Activated naive CD8-positive, alpha-beta T cell treated with anti-CD3 and anti-CD28 coated beads, Interleukin-2, amount 50 U/mL, for 16 hours (primary cell): ENCODE measurements at places on chromosomes 7 and 10.

DNA sequence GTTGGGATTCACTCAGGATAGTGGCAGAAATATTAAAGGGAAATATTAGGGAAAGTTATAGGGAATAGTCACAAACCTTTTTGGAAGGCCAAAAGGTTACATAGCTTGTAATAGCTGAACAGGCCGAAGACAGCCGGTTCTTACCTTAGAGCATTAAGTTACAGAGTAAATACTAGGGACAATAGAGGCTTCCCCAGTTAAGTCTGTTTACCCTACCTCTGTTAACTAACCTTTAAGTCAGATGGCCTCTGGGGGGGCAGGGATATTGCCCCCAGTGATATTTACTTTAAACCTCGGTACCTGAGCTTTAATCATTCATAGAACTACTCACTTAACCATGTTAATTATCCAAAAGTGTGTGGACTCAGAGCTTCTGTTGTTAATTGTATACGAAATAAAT is 7.4 kb downstream of the POLR1F start:
- DNase-seq = no peak

DNA sequence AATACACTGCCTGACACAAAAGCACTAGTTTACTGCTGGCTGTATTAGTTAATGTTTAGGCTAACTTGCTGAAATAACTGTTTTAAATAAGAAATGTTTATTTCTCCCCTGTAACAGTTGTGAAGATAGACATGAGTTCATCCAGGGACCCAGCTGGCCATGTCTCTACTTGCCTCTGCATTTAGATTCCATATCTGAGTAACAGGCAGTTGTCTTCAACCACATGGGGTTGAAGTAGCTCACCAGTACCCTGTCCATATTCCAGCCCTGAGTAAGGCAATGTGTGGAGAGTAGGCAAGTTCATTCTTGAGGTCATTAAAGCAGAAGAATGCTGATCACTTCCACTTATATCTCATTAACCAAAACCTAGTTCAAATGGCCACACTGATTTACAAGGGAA is 31.1 kb upstream of the RSBN1L start:
- no peak for DNase-seq

GRCh38 chr10:8069108-8069507 is 14.6 kb downstream of the GATA3 start:
- no peak for DNase-seq

DNA sequence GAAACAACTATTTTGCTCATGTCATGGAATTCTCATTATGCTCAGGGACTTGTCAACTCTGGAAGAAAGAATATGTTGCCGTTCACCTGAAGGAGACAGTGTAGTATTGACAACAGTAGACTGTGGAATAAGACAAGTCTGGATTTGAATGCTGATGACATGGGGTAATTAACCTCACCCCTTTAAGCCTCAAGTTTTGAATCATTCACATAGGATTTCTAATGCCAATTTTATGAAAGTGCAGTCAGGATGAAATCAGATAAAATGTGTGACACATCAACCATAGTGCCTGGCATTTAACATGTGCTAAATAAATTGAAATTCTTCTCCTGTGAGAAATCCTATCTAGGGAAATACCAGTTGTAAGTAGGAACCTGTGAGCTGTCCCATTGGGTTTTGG is 305.8 kb downstream of the KIF20B start:
- DNase-seq = no peak

GRCh38 chr7:28609608-28610007 is 197.3 kb downstream of the CREB5 start:
- no peak for DNase-seq

DNA sequence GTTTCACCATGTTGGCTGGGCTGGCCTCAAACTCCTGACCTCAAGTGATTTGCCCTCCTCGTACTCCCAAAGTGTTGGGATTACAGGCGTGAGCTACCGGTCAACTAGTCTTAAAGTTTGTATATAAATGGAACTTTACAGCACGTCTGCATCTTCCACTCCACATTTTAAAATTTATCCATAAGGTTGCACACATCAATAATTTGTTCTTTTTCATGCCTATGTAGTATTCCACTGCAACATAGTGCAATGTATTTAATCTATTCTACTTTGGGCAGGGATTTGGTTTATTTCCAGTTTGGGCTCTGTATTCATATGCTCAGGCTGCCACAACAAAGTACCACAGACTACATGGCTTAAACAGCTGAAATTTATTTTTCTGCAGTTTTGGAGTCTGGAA is 90.0 kb downstream of the NPTX2 start:
- DNase-seq = no peak

GRCh38 chr10:113680190-113681111 is 739 bp downstream of the CASP7 start:
- DNase-seq = no peak

DNA sequence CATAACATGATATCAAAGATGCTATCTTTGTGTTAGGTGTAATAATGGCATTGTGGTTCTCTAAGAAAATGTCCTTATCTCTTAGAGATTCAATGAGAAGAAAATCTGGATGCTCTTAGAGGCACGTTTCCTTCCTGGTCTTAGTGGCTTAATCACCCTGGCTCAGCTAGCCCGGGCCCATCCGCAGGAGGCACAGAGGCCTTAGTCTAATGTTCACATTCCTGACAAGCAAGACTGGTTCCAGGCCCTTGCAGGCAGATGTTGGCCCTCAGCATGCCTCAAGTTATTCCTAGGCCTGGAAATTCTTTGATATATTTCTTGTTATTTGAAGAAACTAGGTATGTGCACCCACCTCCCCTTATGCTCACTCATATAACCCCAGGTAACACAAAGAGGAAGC is 357.6 kb downstream of the SFMBT2 start:
- DNase-seq = no peak

DNA sequence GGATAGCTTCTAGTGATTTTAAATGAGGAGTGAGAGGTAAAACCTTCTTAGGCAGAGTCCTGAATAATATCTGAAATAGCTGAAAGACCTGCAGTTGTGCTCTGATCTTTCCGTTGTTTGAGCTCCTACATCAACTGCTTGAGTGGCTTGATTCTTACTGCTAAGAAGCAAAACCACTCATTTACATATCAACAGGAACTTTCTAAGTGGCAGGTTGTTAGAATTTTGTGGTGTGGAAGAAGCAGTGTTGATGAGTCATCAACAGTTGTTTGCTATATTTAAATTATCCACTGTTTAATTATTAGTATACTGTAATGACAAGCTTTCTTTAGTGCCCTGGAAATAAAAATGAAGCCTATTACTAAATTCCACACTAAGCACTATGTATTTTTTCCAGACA is 689.5 kb downstream of the DNAJB9 start:
- no peak for DNase-seq

- no peak for DNase-seq
Observed at GRCh38 chr7:1679326-1679965, 9.4 kb downstream of the ELFN1 start.

DNA sequence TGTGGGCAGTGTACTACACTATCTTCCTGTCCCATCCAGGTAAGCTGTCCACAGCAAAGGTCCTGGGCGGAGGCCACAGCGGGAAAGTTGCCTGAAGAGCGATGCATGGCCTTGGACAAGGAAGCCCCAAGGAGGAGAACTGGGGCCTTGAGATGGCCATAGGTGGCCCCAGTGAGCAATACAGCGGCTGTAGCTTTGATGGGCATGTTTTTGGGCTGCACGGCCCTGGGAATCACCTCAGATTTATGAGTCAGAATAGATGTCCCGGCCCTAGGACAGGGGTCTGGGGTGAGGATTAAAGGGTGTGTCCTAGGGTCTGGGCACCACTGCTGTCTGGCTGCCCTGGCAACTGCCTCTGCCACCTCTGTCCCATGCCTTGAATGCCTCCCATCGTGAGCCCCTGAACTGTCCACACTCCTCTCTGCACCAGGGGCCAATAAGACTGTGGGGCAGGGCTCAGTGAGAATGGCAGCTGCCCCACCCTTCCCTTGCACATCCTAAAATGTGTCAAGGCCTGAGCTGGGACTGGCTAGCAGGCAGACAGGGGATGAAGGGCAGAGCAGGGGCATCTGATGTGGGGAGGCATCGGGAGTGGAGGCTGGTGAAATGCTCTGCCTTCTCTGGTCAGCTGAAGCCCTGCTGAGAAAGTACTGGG is 9.4 kb upstream of the IRF5 start:
- no peak for DNase-seq

DNA sequence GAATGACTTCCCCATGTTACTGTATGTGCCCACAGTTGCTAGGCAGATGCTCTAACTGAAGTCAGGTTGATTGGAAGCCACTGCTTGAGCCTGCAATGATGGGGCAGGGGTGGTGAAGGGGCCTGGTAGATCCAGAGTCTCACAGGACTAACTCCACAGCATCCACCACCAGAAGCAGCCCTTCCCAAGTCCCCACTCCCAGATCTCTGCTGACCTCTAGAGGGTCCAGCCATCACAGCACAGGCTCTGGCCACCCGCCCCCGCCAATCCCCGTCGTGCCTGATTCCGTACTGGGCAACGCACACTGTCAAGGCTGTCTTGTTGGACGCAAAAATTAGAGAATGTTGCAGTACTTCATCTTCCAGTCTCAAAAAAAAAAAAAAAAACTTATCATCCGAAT is 136.8 kb upstream of the PDE1C start:
- DNase-seq = no peak

DNA sequence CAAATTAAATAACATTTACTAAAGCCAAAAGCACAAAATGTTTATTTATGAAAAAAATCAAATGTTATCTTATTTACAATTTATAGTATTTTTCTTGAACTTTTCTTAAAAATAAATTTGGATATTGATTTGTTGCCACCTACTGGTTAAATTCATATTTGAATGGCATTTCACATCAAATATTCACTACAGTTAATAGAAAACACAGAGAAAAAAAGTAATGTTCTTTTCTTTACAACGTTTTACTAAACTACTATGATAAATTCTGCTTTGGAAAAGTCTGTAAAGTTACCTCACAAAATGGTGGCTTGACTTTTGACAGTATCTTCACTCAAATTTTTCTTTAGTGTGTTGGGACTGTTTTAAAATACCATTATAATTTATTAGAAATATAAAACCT is 52.7 kb downstream of the SRPK2 start:
- DNase-seq = no peak

GRCh38 chr10:113879691-113880090 is 25.2 kb downstream of the NHLRC2 start:
- no peak for DNase-seq

GRCh38 chr10:73238990-73239566 is 8.0 kb downstream of the DNAJC9 start:
- DNase-seq = no peak
